Activated T-helper 2 cell treated with anti-CD3 and anti-CD28 coated beads, Interferon-gamma antibody, Interleukin-2, Interleukin-4, amounts not matched to agents 10 μg/mL and 5 μg/mL and 100 μg/mL, durations not matched to agents 14 hours and 24 hours and 36 hours (primary cell): ENCODE measurements at places on chromosomes 13 and 19.

GRCh38 chr13:76516586-76516985, 369.6 kb downstream of the KCTD12 start:
- no peak for DNase-seq

DNA sequence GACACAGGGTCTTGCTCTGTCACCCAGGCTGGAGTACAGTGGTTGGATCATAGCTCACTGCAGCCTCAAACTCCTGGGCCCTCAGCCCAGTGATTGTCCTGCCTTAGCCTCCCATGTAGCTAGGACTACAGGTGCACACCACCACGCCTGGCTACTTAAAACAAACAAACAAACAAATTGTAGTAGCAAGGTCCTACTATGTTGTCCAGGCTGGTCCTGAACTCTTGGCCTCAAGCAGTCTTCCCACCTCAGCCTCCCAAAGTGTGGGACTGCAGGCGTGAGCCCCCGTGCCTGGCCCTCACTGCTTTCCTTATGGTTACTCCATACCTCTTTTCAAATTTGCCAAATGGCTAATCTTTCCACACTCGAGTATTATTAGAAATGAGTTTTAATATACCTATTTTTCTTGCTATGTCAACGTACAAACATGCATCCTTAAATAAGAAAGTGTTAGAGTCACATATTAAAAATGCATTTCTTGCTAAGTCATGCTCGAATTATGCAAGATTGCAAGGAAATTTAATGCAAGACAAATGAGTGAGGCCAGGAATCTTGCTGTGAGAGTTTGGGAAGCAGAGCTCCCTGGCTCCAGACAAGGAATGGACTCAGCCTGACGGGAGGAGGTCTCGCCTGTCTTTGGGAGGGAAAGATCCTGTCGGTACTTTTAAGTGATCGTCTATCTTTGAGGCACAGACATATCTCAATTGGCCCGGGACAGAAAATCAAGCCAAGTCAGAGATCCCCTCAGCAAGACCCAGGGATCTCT, 39.4 kb downstream of the RFX2 start:
- no peak for DNase-seq

- no peak for DNase-seq
Measured at GRCh38 chr19:38922482-38922881, 8.1 kb downstream of the SARS2 start.

DNA sequence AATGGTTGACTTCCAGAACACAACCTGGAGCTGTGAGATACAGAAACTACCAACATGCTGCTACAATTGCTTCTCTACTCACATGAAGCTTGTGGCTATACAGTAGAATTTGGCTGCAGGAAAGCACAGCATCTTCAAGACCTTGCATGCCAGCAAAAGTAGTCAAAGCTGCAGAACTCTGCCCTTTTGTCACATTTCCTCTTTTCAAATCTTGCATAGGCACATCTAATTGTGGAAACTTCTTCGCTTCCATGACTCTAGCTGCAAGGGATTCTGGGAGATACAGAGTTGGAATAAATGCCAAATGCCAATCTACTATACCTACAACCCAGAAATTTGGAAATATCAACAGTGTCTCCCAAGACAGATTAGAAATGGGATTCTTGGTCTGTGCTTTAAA, 462.2 kb downstream of the FOXO1 start:
- DNase-seq: no peak

DNA sequence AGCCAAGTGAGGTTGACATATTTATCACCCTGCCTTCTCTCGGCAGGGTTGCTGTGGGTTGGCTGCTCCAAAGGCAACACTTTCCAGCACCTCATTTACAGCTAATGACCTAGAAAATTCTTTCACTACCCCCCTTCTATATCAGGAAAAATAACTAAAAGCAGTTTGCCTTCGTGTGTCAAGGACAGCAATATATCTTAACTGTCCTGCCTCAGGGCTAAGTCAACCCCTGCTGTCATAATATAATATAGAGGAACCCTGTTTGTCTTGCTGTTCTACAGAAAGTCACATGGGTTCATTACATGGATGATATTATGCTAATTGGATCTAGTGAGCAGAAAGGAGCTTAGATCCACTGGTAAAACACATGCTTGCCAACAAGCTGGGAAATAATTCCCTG, 28.1 kb upstream of the USP12 start:
- DNase-seq: no peak

- DNase-seq: peak; percentile 51
Measured at GRCh38 chr19:7506385-7507328, 9.2 kb upstream of the ZNF358 start.
